Urothelium cell line (cell line): ENCODE measurements at places on chromosomes 5 and 9.

DNA sequence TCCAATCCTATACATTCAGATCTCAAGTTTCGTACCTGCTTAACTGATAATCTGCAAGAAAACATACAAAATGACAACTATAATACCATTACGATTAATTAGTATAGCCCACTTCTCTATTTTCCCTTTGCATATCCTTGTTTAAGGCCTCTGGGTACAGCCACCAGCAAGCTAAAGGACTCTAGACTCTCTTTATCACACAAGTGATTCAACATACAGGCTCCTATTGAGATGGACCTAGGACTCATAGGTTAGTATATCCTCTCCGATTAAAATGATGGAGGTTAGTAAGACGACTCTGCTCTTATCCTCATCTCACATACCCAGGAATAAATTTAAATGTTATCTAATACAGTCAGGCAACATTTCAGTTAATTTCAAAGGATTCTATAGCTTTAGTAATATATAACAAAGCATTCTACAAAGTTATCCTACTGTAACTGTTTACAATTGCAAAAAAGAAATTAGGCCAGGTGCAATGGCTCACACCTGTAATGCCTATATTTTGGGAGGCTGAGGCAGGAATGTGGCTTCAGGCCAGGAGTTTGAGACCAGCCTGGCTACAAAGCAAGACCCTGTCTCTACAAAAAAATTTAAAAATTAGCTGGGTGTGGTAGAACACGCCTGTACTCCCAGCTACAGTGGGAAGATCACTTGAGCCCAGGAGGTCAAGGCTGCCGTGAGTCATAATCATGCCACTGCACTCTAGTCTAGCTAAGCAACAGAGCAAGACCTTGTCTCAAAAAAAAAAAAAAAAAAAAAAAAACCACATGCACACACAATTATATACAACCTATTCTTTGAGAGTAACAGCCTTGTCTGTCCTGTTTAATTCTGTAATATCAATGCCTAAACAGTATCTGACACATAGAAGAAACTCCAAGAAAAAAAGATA, 15.4 kb downstream of the HAUS6 start:
- DNase-seq, result no peak

DNA sequence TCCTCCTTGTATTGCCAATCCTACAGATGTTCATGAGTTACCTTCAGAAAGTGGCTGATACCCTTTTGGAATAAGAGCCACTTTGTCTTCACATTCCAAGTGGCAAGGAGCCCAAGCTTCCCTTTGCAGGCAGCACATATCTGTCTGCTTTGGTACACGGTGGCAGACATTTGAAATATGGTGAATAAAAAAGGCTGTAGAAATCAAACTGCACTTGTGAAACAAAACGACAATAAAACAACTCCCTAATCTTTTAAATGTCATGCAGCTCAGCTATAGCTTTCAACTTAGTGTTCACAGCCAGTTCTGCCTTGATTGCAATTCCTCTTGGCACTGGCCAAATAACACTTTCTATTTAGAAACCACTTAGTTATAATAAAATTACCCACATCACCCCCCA, 35.0 kb upstream of the DMAC1 start:
- no peak for DNase-seq

DNA sequence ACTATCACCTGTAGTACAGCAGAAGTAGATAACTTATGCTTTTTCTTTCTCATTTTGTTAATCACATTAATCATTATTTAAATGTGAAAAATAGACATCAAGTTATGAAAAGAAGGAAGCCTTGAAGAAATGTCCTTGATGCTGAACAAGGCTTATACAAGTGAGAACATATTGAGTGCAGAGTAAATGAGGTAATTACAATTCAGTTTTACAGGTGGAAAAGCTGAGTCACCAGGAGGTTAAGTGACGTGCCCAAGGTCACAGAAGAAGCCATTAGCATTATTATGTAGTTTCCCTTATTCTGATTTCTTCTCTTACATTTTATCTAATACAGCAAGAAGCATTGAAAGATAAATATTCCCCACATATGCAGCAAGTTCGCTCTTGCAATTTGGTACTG, 998.5 kb upstream of the CDH6 start:
- no peak for DNase-seq

DNA sequence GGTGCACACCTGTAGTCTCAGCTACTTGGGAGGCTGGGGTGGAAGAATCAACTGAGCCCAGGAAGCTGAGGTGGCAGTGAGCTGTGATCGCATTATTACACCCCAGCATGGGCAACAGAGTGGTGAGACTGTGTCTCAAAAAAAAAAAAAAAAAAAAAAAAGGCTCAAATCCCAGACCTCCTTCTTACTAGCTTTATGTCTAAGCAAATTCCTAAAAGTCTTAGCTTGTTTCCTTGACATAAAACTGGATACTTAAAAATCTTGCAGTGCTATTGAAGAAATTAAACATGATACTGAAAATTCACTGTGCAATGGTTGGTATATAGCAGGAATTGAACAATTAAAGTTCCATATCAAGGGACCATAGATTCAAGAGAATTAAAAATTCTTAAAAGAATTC, 45.0 kb downstream of the PCDHGC5 start:
- DNase-seq, result no peak

GRCh38 chr9:112084334-112084733, 90.8 kb downstream of the SUSD1 start:
- no peak for DNase-seq

DNA sequence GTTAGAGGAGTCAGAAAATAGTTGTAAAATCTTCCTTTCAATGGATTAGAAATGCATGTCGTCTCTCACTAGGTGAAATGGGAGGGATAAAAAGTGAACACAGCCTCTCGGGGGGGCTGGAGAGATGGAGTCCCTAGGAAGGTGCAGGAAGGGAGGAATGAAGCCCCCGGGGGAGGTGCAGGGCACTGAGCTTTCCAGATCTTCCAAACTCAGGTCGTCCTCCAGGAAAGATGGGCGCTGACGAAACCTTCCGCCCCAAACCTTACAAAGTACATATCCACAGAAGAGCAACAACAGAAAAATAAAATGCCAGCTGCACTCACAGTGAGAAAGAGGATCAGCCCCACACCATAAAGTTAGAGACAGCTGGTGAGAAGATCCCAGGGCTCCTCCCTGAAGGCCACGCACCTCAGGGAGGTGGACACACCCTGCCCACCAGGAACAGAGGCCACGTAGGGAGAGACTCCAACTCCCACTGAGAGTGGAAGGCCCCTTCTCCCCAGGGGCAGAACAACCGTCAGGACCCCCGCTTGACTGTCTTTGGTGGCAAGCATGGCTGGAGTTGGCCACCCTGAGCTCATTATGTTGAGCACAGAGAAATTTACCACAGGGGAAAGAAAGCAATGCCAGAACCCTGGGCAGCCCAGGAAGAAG, 174.3 kb downstream of the AUH start:
- no peak for DNase-seq

DNA sequence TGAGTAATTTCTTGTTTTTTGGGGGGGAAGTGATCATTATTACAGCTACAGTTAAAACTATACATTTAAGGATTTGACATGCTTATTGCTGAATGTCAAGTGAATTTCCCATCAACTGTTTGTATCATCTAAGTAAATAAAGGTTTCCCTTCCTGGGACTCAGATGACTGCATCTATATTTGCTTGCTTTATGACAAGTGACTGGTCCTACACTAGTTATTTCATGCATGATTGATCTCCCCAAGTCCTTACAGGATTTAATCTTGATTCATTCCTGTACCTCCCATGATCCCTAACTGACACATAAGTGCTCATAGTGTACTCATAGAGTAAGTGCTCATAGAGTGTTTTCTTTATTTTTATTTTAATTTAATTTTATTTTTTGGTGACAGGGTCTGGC, 2.8 kb downstream of the TXNDC8 start:
- no peak for DNase-seq

GRCh38 chr5:68189613-68190012, 25.9 kb upstream of the PIK3R1 start:
- no peak for DNase-seq

DNA sequence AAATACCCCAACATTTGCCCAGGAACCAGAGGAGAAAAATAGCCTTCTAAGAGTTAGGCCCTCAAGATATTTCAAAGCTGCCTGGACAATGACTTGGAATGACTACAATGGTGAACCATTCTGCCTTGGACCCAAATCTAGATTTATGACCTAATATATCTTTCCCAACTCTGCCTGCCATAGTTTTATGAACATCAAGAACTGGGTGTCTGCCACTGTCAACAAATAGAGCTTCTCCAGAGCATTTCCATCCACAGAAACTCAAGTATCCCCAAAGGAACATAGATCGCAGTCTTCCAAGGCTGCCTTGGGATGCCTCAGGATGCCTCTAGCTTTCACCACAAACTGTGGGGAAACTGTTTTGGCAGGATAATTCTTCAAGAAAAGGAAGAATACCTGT, 48.2 kb upstream of the NFIB start:
- no peak for DNase-seq

DNA sequence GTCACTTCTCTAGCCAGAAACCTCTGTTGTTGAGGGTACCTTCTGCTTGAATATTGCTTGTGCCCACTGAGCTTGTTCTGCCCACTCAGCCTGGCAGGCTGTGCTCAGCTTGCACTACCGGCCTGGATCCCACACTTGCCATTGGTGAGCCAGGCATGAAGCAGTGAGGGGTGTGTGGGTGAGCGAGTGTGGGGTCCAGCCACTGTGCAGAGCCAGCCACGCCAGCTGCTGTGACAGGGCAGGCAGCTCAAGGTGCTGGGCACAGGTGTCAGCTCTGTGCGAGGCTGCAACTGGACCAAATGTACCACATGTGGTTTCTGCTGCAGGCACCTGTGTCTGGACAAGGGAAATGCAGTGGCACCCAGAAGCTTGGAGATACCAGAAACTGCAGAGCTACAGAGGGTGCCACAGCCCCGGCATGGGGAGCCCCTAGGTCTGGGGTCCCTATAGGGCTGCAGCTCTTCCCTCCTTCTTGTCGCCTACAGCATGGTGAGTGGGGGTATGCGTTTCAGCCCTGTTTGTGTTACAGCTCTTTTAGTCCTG, 305.1 kb upstream of the RIOK2 start:
- DNase-seq, result no peak

GRCh38 chr5:80754900-80755299, 100.1 kb upstream of the DHFR start:
- no peak for DNase-seq

- no peak for DNase-seq
Measured at GRCh38 chr9:19283072-19283710, 52.7 kb downstream of the DENND4C start.

GRCh38 chr5:126003309-126003708, 419.9 kb upstream of the GRAMD2B start:
- no peak for DNase-seq

- no peak for DNase-seq
Measured at GRCh38 chr9:94645901-94646300, 6.6 kb upstream of the FBP1 start.

DNA sequence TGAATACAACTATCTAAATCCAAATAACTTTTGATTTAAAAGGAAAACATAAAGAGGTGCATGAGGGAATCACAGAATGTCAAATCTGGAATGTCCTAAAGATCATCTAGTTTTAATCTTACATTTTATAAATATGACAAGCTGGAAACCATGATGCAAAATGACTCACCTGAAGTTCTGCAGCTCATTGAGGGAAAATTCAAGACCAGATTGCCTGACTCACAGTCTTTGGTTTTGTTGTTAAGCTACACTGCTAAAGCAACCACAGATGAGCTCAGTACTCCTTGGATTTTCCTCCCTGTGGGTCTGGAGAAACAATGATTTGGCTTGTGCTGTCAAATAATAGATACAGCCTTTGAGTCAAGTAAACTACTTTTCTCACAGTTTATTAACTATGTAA, 19.1 kb upstream of the EDIL3 start:
- DNase-seq, result peak; percentile 58

- no peak for DNase-seq
Measured at GRCh38 chr5:178221853-178222252, 10.7 kb downstream of the PHYKPL start.

GRCh38 chr9:94717761-94718160, 8.7 kb upstream of the AOPEP start:
- DNase-seq, result no peak

GRCh38 chr9:32558408-32558934, 6.1 kb upstream of the TOPORS start:
- DNase-seq, result no peak

DNA sequence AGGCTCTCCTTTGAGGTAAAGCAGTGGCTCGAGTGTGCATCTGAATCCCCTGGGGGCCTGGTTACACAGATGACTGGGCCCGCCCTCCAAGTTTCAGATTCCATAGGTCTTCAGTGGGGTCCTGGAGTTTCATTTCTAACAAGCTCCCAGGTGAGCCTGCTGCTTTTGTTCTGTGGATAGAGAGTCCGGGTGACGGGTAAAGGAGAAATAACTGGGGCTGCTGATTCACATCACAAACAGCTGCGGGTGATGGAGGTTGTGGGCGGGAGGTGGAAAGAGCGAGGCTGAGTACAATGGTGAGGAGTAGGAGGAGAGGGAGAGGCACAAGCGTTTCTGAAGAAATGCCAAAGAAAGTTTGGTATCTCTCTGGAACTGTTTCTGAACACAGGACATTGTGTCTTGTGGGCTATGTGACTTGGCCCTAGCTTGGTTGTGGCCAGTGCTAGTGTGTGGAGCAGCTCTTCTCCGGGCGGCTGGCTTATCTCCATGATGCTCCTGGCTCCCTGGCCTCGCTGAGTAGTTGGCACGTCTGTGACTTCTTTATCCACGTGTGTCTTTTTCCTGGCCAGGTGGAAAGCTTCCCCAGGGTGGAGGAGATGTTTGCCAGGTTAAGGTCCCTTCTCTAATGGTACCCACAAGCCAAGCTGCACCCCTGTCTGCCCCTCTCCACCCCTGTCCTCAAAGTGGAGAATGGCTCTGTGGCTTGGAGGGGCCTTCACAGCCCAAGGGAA, 61.7 kb downstream of the HSPA4 start:
- DNase-seq, result peak; percentile 74

DNA sequence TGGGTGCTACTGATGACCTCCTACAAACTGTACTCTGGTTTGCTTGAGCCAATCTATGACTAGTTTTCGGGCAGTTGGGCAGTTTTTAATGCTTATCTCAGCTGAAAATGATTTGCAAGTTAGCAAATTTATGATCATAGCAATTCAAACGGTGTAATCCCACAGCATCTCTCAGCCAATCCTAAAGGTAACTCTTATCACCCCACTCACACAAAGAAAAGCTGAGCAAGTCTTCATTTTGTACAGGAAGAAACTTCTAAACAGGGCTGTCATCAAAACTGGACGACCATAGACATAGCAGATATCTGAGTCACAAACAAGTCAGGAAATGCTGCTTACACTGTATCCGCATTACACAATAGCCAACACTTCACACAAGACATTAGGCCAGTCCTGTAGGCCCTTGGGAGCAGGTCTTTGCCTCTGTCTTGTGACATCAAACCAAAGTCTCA, 2.6 kb upstream of the ENC1 start:
- DNase-seq, result peak; percentile 71
